ENCODE measurements at places on chromosomes 6 and 20.

- no peak for DNase-seq
These were observed 124.1 kb downstream of the SULF2 start for GRCh38 chr20:47660983-47661700.

GRCh38 chr6:24924580-24925356 is 11.0 kb downstream of the RIPOR2 start:
- DNase-seq = no peak

DNA sequence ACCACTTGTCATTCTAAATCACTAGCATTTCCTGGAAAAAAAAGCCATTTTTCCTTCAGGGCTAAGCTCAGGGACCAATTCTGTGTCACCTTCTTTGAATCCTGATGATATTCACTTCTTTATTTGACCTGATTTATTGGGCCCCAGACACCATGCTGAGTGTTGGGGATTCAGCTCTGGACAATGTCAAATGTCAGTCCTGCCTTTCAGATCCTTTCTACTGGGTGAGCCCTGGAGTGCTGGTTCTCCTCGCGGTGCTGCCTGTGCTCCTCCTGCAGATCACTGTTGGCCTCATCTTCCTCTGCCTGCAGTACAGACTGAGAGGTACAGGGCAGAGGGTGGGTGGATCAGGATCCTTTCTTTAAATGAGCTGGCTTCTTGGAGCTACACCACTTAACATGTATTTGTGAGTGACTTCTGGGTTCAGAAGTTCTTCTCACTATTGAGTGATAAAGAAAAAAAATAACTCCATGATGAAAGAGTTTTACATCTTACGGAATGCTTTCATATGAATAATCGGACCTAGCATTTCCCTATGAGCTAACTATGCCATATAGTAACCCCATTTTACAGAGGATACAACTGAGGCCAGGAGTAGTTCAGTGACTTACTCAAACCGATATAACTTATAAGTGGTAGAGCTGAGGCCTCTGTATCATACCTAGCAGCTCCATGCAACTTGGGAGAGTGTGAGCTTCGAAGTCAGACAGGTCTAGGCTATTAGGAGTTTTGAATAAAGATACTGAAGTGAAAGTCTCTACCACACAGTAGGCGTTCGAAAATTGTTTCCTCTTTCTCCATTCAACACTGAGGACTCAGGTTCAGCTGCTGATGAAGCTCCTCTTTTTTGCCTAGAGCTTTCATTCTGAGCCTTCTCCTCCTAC is 9.3 kb downstream of the MOG start:
- no peak for DNase-seq

DNA sequence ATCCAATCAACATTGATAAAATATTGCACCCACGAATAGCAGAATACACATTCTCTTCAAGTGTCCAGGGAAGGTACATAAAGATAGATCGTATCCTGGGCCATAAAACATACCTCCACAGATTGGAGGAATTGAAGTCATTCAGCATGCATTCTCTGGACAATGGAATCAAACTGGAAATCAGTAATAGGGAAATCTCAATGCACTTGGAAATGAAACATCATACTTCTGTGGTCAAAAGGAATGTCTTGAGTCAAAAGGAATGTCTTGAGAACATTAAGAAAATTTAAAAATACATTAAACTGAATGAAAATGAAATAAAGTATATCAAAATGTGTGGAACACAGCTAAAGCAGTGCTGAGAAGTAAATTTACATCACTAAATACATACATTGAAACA is 138.8 kb downstream of the TFAP2A start:
- DNase-seq = no peak
